ENCODE measurements at places on chromosomes 7 and 10. TPM values are rescaled to one million over a fixed set of nuclear protein-coding genes. Genes with fewer than 3 reads are reported as not detected.

The NUDCD3 gene
- total RNA-seq, result 85.6 TPM

The GFRA1 gene
- under 0.01 TPM for total RNA-seq

The TSPAN12 gene
- total RNA-seq, result 1.6 TPM

The ELFN1 gene
- under 0.01 TPM for total RNA-seq

The HABP2 gene
- not detected for total RNA-seq

Measured in bronchial epithelial cell (primary cell).